ENCODE measurements at places on chromosomes 1 and 21. TPM values are rescaled to one million over a fixed set of nuclear protein-coding genes. Genes with fewer than 3 reads are reported as not detected.

OR11L1 gene
- total RNA-seq: not detected

TEDDM1 gene
- not detected for total RNA-seq

SLAMF8 gene
- 0.55 TPM for total RNA-seq

TYW3 gene
- total RNA-seq: 29.0 TPM

DENND2C gene
- 0.93 TPM for total RNA-seq

FNDC5 gene
- not detected for total RNA-seq

SLC16A4 gene
- 0.19 TPM for total RNA-seq

Measured in activated CD4-positive, alpha-beta memory T cell treated with anti-CD3 and anti-CD28 coated beads for 36 hours (primary cell).